Stimulated activated CD8-positive, alpha-beta memory T cell treated with anti-CD3 and anti-CD28 coated beads, Interleukin-15, amount 100 ng/mL, for 24 hours (primary cell): ENCODE measurements at places on chromosomes 7 and 10.

- DNase-seq, result no peak
These were observed 244.3 kb upstream of the PHYHIPL start for GRCh38 chr10:58932126-58932525.

DNA sequence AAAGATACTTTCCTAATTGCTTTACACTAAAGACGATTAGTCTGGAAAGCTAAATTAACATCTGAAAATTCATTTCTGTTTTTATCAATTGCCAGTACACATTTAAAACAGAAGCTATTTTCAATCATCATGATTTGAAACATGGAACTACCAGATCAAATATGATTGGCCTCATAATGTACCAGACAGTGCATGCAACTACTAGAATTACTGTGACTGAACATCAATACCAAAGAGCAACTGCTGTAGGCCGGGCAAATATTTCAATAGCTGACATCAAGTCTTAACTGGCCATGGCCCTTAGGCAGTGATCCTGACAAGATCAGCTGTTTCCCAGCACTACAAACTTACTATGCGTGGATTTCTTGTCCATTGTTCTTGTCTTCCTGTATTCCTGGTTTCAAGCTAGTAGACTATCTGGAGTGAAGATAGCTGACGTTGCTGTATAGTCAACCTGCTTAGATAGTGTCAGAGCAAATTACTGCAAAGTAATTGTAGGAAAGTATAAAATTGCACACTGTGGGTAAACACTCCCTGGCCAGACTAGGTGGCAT lies 21.7 kb upstream of the WNT16 start:
- no peak for DNase-seq

DNA sequence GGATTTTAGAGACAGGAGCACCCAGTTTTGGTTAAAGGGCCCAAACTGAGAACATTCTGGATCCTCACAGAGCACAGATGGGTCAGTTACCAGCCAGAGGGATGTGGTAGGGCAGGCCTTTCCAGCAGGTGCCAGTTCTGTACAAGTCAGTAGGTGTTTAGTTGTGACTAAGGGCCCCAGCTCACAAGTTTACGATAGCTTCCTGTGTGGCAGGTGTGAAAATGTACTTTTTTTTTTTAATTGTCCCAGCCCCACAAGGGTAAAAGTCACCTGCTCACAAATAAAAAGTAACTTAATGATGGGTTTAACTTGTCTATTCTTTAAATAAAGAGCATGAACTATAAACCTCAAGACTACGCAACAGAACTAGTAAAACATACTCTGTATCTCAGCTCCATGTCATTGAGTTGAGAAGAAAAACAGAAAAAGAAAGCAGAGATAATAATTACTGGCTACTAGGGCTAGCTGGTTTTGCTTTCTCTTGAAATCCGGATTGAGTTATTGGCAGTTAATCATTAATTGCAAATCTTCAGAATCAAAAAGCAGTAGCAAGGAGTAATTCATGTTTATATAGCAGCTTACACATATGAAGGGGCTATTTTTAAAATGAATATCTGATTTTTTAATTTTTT lies 15.4 kb downstream of the NFE2L3 start:
- DNase-seq, result no peak

DNA sequence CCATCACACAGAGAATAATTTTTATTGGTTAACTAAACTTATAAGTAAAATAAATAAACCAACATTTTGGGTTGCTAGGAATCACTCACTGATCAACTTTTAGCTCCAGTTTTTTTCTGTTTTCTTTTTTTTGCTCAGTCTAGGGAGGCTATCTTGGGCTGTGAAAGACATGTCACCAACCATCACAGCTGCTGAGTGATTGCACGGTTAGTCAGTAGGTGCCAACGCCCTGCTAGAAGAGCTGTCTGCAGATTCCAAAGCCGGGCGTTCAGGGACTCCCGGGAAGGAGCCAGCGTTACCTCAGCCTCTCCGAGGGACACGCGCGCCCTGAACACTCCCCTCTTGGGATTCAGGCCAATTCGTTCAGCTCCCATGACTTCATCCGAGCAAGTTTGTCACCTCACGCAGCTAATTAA lies 604 bp upstream of the STAM start:
- DNase-seq, result no peak

- no peak for DNase-seq
These were observed 48.1 kb upstream of the TARP start for GRCh38 chr7:38321515-38321944.

GRCh38 chr7:35681231-35682029 lies 13.5 kb downstream of the HERPUD2 start:
- no peak for DNase-seq

DNA sequence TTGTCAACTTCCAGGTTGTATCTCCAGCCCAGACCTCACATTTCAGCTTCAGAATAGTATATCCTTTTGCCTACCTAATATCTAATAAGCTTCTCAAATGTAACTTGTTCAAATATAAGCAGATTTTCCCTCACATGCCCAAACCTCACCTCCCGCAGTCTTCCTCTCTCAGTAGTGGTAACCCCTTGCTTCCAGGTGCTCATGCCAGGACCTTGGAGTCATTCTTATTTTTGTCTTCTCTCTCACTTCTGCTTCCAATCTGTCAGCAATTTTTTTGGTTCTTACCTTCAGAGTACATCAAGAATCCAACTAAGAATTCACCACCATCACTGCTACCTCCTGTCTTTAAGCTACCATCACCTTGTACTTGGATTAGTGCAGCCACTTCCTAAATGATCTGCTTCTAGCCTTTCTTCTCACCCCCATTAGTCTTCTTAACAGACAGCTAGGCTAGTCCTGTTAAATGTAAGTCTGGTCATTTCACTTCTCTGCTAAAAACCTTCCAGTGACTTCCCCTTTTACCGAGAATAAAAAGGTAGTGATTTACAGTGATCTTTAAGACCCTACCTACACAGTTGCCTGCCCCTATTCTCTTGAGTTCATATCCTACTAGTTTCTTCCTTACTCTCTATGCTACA lies 14.0 kb downstream of the ANKIB1 start:
- no peak for DNase-seq

GRCh38 chr10:73867126-73867807 lies 7.1 kb downstream of the CAMK2G start:
- DNase-seq, result no peak

- no peak for DNase-seq
These were observed 312 bp downstream of the PDCD11 start for GRCh38 chr10:103396789-103397087.

- no peak for DNase-seq
These were observed 73.4 kb downstream of the HIPK2 start for GRCh38 chr7:139704308-139704879.

DNA sequence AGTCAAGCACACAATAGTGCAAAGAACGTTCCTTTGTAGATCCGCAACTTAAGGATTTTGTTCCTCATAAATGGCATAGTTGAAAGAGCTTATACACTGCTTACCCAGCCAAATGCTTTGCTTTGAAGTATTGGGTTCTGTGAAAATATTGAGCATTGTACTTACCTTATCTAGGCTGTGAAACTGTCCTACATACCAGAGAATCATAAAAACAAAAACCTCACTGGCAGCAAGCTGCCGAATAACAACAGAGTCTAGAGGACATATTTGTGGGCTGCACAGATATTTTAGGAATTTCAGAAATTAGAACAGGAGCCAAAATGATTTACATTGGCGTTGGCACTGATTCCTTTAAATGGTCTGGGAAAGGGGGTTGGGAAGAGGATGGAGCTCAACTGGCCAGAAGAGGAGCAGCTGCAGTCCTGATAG lies 174.8 kb downstream of the RTKN2 start:
- no peak for DNase-seq

DNA sequence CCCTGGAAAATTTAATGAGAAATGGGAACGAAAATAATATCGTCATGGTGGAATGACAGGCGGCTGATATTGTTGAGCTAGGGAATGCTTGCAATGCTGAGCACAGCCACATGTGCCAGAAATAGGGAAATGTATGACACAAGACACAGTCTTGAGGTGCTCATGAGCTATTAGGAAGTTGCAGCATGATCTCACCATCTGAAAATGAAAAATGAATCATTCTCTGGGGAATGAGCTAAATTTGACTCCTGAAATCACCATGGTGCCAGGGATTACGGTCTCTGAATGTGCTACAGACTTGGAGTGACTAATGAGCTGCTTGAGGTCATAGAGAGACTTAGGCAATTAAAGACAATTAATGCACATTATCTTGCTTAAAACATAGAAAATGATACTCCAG lies 845.0 kb downstream of the CNTNAP2 start:
- DNase-seq, result no peak

DNA sequence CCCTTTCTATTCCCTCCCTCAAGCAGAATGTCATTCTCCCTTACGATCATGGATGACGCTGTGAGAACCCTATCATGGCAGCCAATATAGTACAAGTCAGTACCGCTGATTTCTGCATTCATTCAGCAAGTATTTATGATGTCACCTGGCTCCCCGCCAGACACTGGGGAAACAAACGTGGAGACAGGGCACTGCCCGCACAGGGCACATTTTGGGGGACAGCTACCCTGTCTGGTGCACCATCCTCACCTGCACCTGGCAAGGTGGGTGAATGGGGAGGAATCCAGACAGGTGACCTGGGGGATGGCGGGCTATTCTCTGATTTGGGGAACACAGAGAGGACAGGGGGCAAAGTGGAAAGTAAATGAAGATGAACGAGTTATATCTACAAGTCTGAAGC lies 28.4 kb downstream of the MKI67 start:
- DNase-seq, result no peak

DNA sequence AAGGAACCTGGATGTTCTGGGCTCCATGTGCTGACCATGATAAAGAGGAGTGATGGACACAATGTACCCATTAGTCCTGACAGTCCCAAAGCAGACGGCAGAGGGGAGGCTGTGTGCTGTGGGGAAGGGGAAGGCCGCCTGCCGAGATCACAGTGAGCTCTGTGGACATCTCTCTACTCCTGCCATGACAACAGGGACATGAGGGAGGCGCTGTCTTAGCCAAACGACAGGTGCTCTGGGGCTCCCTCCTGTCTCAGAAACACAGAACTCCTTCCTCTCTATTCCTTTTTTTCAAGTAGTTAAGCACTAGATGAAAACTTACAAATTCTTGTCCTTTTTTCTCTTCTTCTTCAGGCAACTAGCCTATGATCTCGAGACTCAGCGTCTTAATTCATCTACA lies 113.1 kb downstream of the RNF32 start:
- DNase-seq, result no peak

GRCh38 chr10:4234661-4235060 lies 449.7 kb upstream of the KLF6 start:
- no peak for DNase-seq

DNA sequence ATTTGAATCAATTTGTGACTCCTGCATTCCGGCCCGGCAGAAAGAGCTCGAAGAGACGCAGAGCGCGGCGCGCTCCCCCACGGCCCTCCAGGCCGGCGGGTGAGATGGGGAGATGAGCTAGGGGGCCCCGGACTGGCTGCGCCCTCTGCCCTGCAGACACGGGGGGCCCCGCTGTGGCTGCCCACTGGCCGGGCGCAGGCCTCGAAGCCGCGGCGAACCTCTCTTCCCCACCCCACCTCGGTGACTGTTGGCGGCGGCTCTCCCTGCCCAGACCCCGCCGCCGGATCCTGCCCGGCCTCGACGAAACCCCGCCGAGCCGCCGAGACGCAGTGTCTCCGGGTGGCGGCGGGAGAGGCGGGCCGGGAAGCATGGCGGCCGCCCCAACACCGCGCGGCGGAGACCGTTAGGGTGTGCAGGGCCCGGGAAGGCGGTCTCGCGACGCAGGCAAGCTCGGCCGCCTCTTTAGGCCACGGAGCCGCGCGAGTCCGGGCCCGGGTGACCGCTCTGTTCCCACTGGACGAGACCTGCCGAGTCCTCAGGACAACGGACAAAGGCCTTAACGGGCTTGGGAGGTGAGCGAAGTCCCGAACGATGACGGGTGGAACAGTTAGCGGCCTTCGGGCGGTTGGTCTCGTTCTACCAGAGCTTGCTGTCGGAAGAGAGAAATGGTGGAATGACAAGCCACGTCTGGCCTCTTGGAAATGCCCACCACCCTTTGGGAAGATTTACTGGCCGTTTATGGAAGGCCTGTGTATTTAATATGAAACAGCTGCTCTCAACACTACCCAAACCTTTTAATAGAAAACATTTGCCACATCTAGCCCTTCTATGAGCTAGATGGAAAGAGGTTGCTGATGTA lies 24.3 kb downstream of the NUP42 start:
- no peak for DNase-seq

GRCh38 chr7:133183042-133183794 lies 69.7 kb upstream of the EXOC4 start:
- no peak for DNase-seq

GRCh38 chr7:155942226-155942950 lies 130.1 kb upstream of the SHH start:
- DNase-seq, result no peak

- no peak for DNase-seq
These were observed 72.1 kb upstream of the SH2B2 start for GRCh38 chr7:102214477-102215072.

DNA sequence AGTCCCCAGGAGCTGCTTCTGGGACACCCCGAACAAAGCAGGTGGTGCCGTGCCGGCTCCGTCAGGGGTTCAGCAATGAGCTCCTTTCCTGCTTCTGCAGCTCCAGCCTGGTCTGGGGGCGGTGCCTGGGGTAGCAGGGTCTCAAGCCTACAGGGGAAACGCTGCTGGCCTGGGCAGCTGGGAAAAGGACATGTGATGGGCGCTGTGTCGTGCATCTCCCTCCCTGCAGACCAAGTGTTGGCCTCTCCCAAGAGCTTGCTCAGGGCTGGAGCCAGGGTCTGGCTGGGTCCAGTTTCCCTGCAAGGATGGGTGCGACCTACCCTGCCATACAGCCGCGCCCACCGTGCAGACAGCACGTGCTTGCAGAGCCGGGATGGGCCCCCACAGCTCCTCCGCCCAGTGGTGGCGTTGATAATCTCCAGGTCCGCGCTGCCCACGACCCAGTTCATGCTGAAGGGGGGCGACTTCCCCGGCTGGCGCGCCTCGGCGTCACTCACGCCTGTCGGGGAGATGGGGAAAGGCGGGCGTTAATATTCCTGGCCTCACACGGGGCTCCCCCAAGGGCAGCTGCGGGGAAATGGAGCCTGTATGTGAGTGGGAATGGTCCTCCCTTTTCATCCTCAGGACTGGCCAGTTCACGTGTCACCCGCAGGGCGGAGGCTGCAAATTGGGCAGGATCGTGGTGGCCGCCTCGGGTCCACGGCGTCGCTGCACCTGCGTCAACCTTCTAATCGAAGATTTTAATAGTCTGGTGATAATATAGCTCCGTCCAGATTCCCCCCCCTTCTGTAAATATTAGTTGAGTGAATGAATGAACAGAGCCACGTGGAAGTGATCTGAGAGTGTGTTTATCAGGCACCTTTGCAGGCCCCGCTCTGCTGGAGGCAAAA lies 128.6 kb downstream of the WDR37 start:
- no peak for DNase-seq

DNA sequence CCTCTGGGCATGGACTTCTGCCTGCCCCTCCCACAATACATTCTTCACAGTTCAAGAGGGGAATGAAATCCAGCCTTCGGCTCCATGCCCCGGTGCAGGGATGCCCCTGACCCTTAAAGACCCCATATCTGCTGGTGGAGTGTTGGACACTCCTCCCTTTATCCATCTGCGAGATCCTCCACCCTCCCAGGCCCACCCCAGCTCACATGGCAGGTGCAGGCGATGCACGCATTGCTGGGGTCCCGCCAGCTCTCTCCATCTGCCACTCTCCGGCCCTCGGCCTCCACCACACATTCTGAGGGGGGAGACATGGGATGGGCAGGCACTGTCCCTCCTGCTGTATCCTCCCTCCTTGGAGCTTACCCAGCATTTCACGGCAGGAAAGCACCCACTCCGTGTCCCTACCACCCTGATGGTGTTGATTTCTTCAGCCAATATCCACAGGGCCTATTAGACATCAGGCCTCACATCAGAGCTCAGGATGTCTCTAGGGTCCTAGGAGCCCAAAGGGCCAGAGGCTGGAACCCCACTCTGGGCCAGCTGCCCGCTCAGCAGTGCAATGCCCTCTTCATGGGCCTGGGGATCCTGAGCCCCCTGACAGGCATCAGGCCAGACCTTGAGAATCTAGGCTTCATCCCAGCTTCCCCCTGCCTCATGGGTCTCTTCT lies 18.3 kb downstream of the ATP6V1F start:
- no peak for DNase-seq
